Aorta (tissue), 5 donors: ENCODE measurements at places on chromosomes 12 and 14. TPM values are rescaled to one million over a fixed set of nuclear protein-coding genes. Genes with fewer than 3 reads are reported as not detected.

Gene APOF
- not detected for total RNA-seq

Gene RPS29
- total RNA-seq = 827 TPM

Gene LETMD1
- total RNA-seq = 62.3 TPM

Gene PLCZ1
- total RNA-seq = 0.66 TPM
